ENCODE measurements at places on chromosomes 6 and 20.

DNA sequence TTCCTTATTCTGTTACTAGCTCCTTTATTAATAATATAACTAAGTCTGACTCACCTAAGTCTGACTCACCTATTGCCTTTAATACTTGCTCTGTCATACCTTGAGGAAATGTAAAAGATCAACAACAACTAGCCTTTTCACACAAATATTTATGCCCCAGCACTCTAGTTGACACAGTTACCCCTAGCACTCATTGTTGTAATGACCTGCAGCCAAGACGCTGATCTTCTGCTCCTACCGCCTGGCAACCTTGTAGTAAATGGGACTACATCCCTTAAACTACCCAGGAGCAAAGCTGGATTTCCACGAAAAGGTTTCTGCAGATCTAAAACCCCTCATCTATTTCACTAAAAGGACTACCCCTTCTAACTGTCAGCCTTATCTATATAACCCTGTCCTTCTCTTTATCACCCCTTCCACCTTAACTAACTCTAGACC lies 90.0 kb downstream of the PLG start:
- DNase-seq: no peak

DNA sequence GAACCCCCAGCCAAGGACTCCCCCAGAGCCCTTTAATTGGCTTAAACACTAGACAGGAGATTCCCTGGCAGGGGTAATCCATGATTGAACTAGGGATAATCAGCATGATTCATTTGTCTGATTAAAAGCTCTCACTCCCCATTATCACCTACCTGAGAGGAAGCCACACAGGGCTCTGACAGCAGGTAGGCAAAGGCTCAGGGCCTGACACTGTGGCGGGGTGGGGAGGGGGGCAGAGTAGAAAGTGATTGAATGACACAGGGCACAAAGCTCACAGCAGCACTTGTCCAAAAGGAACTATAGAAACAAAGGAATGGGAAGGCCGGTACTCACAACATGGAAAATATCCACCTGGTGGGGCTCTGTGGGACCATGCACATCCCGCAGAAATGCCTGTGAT lies 231.6 kb downstream of the MAFB start:
- no peak for DNase-seq

DNA sequence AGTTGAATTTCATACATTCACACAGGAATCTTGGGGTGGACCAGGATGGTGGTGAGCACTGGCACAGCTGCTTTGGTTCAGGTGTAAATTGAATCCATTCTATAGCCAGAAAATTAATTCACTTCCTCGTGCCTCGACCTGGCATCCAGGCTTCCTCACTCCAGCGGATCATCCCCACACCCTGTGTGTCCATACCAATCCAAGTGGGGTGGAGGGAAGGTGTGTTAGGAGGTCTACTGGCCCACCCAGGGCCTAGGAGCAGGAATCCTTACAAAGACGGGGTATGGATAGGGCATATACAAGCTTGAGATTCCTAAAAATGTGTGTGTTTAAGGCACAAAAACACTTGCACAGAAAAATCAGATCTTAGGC lies 81.8 kb upstream of the SLC24A3 start:
- no peak for DNase-seq

DNA sequence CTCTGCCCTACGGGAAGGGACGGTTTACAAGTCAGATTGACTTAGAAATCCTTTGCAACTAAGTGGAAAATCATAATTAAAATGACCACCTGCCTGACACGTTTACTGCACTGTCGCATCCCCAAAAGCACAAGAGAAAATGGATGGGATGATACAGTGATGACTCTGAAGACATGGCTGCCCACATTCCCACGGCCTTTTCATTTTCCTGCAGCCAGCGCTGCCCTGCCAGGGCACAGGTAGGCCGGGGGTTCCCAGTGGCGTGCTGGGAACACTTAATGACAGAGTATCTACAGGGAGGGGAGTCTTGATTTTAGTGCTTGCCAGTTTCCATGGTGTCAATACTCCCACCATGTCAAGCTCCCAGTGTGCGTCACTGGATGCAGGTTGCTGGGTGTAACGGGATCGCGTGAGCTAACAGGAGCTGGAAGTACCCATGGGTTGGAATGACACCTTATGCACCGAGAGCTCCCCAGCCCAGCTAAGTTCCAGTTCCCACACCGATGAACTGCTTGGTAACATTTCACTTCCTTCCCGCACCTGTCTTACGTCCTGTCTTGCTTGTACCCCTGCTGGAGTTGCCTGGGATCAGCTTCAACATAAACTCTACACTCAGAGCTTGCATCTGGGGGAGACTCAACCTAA lies 129.0 kb downstream of the ANKRD60 start:
- DNase-seq: no peak

DNA sequence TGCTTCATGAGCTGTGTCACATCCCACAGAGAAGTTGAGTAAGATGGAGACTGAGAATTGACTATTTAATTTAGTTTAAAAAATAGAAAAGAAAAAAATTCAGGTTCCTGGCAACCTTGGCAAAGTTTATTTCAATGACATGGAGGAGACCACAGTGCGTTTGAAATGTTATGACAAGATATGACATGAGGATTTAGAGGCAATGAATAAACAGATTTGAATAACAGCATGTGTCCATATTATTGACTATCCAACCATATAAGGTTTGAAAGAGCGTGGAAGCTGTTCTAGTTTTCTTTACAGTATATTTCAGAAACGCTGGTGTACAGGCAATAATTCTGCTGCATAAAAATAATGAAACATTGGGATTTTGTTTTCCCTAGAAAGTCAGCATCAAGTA lies 303.9 kb downstream of the SMOC2 start:
- DNase-seq: no peak

GRCh38 chr6:69578361-69578890 lies 218.4 kb downstream of the LMBRD1 start:
- DNase-seq: no peak

- no peak for DNase-seq
These were observed 62.2 kb downstream of the CTCFL start for GRCh38 chr20:57462781-57463180.

DNA sequence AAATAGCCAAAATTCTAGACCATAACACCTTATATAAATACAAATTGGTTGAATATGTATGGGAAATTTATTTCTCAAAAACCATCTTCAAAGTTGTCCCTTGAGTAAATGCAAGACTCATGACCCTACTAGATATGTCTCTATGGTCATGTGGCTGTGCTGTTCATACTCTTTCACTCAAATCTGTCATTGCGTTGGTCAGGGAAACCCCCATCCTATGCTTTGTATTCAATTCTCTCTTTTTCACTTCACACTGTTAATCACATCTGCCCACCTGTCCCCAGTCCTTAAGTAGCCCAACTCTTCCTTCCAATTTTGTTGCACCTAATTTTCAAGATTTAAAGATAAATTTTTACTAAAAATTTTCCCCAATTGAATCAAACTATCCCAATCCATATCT lies 51.0 kb downstream of the RPS12 start:
- no peak for DNase-seq

DNA sequence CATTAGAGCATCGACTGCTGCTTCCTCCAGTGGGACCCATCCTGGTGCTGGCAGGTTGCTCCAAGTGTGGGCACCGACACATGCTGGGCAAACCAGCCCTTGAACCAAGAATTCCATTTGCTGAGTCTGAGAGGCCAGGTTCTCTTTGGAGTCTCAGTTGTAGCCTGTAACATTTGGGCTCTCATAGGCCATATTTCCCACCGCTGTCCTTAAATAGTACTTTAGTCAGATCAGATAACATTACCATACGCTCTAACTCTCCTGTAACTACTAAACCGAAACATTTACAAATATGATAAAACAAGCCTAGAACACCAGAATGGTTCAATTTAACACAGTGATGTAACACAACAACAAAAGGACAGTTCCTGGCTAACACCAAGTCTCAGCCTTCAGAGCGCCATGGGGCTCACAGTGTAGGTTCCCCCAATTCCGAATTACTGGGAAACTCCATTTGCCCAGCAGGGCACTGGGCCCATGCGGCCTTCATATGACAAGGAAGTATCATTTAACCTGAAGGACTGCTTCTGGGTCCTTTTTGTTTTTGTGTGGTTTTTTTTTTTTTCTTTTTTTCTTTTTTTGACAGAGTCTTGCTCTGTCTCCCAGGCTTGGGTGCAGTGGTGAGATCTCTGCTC lies 28.4 kb upstream of the CD93 start:
- DNase-seq: no peak

- DNase-seq: no peak
These were observed at the start of gene LRRN4 for GRCh38 chr20:6053776-6054688. Gene LRRN4 (minus strand): TSS chr20:6054060. CDS start chr20:6052799, 1,261 bp downstream.

DNA sequence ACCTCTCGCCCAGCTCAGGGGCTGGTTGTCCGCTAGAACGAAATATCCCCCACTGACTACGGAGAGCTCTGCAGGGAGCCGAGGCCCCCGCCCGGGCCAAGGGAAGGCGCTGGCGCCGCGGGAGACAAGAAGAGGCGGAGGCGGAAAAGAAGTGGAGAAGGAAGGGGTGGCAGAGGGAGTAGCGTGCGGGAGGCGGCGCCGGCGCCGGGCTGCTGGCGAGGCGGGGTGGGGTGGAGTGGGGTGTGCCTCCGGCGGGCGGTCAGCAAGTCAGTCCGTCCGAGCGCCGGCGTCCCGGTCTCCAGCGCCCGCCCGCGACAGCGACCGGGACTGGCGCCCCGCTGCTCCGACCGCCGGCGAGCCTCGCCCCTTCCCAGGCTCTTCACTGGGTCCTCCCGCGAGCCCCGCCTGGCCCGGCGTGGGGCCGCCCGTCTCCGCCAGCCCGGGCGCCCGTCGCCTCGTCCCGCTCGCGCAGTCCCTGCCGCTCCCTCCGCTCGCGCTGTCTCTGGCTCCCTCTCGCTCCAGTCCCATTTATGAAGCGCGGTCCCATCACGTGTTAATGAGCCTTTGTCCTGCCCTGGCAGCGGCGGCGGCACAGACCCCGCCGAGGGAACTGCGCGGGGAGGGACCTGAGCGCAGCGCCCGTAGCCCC lies at the start of gene CNR1:
Gene CNR1, minus strand, starts transcription at position 504 of the 649 bp plus-strand sequence. CDS start 21,073 bp downstream, outside the sequence.
- DNase-seq: no peak

DNA sequence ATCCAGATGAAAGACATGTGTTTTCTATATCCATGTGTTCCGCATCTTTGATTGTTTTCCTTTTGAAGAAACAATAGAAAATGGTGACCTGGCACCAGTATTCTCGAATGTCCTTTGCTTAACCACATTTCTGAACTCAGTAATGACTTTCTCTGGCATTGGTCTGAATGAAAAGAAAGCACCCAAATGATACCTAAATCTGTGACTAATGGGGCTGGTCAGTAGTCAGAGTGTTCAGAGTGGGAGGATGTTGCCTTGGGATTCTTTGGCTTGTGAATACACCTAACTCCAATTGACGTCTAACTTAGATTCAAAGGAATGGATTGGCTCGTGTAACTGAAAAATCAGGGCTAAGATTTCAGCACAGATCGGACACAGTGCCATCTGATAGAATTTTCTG lies 27.1 kb downstream of the PARD6B start:
- DNase-seq: no peak

DNA sequence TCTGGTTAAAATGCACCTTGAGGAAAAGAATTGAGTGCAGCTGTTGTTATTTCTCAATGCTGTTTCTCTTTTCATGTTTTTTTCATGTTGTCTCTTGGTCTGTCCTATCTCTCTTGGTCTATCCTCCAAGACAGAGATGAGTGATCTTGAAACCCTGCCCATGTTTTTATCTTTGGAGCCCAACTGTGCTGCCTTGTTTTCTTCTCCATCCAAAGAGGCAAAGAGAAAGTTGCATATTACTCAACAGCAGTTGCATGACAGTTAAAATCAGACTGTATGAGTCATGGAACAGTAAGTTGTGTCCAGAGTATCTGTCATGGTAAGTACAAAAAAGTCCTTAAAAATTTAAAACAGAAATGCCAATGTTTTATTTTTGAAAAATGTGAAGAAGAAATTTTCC lies 26.2 kb downstream of the BCAS1 start:
- DNase-seq: no peak

DNA sequence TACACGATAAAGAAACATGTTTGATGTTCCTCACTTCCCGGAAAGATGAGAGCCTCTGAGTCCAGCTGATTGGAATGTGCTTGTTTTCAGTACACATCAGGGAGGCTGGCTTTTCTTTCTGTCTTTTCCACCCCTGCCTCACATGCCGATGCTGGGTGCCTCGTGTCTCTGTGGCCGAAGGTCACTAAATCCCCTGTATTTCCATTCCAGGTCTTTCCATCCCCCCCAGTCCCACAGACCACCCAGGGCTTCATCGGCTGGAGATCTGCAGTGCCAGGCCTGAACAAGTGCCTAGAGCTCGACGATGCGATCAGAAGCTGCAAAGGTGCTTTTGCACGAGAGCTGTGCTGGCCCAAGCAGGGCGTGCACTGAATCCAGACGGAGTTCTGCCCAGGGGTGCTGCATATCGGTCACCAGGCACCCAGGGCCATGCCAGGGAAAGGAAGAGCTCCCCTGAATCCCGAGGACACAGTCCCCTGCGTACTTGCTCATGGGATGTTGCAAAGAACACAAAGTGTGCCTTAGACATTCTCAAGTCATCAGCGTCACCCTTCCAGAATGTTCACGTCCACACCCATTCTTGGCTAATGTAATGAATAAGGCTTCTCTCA lies 67.9 kb downstream of the ANKRD60 start:
- no peak for DNase-seq
